RWPE2 (cell line): ENCODE measurements at places on chromosomes 5 and 9.

- no peak for DNase-seq
These were observed 271.8 kb downstream of the PSAT1 start for GRCh38 chr9:78568774-78569173.

DNA sequence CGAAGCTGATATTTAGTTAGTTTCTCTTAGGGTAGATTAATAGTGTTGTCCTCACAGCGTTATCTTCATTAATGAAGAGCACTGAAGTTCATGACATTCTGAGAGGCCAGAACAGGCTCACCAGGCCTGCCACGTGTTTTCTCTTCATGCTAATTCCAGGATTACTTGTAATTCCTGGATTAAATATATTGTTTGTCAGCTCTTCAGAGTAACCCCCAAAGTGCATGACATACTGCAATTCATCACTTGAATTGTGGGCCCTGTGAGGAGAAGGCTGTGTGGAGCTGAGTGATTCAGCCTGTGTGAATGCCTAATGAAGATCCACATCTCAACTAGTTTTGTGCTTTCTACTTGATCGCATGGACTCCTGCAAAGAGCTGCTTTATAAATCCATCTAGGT, 401.0 kb upstream of the ADAMTSL1 start:
- DNase-seq, result no peak

GRCh38 chr5:160118349-160119141, 705 bp downstream of the PWWP2A start:
- DNase-seq, result peak; percentile 66

- no peak for DNase-seq
These were observed 78.4 kb upstream of the FSTL4 start for GRCh38 chr5:133690746-133691145.

DNA sequence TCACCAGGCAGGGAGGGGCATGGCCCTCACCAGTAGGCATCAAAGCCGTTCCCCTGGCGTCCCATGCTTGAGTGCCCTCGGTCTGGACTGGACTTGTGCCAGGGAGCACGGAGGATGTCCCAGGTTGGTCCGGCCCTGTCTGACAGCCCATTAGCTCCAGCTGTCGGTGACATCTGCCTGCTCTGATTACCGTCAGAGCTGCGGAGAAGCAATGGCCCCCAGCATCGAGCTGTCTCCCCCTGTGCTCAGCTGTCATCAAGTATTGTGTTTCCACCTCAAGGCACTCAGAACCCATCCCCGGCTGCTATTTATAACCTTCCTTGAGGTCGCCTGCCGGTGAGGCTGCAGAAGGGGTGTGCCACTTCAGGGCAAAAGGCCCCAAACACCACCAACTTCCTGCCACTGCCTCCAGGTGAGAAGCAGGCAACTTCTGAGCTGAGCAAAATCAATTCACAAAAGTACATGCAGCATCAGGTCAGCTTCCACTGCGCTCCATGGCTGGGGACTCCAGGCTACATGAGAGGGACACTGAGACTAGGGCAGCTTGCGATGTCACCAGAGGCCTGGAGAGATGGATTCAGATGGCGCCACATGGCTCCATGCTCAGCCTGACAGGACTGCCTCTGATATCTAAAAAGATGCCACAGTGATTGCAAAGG, 142.7 kb downstream of the C5orf15 start:
- DNase-seq, result peak; percentile 68

DNA sequence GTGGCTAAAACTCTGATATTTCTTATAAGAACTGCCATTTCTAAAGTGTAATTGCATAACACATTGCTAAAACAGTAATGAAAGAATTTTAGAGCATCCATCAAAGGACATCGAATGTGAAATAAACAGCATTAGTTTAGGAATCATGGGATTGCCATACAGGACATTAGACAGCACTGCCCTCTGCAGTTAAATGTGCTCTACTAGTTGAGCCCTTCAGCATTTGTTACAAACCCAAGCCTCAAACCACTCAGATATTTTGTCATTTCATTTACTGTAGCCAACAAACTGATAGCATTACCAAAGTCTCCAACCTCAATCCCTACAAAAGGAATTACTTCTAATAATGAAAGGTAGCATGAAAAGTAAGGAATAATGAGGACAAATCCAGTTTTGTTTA, 116.8 kb upstream of the COX7C start:
- DNase-seq, result no peak

DNA sequence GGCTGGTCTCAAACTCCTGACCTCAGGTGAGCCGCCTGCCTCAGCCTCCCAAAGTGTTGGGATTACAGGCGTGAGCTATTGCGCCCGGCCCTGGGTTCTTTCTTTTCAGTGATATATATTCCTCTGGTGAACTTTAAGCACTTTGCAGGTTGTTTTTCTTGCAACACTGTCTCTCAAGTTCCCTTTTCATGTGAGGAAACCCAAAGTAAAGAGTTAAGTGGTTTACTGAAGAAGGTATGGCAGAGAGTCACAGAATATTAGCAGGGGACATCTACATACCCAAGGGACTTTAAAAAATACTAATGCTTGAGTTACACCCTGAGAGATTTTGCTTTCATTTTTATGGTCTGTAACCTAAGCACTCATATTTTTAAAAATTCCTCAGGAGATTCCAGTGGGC, 6.7 kb upstream of the GAPT start:
- DNase-seq, result no peak

DNA sequence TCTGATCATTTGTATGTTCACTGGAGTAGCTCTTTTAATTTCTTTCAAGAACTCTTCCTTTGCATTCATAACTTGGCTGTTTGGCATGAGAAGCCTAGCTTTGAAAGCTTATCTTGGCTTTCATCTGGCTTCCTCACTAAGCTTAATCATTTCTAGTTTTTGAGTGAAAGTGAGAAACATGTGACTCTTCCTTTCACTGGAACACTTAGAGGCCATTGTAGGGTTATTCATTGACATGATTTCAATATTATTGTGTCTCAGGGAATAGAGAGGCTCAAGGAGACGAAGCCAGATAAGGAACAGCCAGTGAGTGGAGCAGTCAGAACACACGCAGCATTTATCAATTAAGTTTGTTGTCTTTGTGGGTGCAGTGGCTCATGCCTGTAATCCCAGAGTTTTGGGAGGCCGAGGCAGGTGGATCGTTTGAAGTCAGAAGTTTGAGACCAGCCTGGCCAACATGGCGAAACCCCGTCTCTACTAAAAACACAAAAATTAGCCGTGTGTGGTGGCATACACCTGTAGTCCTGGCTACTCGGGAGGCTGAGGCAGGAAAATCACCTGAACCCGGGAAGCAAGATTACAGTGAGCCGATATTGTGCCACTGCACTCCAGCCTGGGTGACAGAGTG, 98.3 kb downstream of the UGCG start:
- DNase-seq, result no peak

- DNase-seq, result no peak
These were observed 30.6 kb downstream of the CLINT1 start for GRCh38 chr5:157828105-157828943.
